ENCODE measurements at places on chromosomes 7 and 10. TPM values are rescaled to one million over a fixed set of nuclear protein-coding genes. Genes with fewer than 3 reads are reported as not detected.
A peak's percentile ranks its signal among the peaks of the same experiment; 100 is the strongest.

GRCh38 chr10:3094609-3095036, 27.3 kb downstream of the PFKP start:
- peaks cover 18% of the 10 kb centered on the region for H3K4me1 ChIP-seq
- H3K27ac ChIP-seq, result peak overlapping the region; percentile 34
- H3K27me3 ChIP-seq, result peaks cover 3% of the 10 kb centered on the region
- H3K36me3 ChIP-seq, result peaks cover 8% of the 10 kb centered on the region
- no peak overlapping the region for H3K4me3 ChIP-seq
- no peak for DNase-seq

GRCh38 chr7:29239638-29240037, 45.1 kb downstream of the CHN2 start:
- no peak overlapping the region for H3K4me3 ChIP-seq
- peaks cover 14% of the 10 kb centered on the region for H3K4me1 ChIP-seq
- H3K27me3 ChIP-seq, result no peaks in the 10 kb centered on the region
- no peaks in the 10 kb centered on the region for H3K36me3 ChIP-seq
- no peak for DNase-seq

GRCh38 chr10:68559251-68559650, 886 bp upstream of the TET1 start:
- peaks cover 16% of the 10 kb centered on the region for H3K4me1 ChIP-seq
- H3K27me3 ChIP-seq, result peaks cover 7% of the 10 kb centered on the region
- peak overlapping the region; percentile 28 for H3K27ac ChIP-seq
- no peak for DNase-seq
- H3K4me3 ChIP-seq, result peak overlapping the region; percentile 88

GRCh38 chr10:74137992-74138391, 12.6 kb downstream of the AP3M1 start:
- H3K36me3 ChIP-seq, result peaks cover 20% of the 10 kb centered on the region
- H3K27ac ChIP-seq, result no peak overlapping the region
- H3K4me3 ChIP-seq, result no peak overlapping the region
- no peak for DNase-seq
- H3K27me3 ChIP-seq, result no peaks in the 10 kb centered on the region

DNA sequence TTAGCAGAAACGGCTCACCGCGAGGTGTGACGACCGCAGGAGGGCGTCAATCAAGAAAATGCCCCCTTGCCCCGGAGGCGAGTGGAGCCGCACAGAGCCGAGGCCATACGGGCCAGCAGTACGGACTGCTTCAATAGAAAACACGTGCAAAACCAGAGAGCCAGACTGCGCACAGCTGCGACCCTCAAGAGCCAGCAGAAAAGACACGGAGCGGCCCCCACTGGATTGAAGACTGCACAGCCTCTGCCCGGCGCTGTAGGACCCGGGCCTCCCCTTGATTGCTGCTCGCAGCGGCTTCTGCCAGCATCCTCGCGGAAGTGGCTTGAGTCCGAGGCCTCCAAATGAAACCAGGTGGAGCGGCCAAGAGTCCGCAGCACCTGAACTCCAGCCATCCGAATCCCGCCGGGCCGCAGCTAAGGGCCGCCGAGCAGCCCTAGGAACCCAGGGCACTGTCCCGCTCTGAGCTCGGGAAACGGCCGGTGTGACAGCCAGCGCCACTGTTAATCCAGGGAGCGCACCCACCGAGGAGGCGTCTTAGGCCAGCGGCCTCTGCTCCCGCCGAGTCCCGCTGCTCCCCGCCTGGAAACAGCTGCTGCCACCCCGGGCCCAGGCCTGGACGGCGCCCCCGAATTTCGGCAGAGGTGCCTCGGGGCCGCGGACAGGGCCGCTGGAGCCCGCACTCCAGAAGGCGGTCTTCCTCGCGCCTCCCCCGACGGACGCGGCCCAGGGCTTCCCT, 660 bp upstream of the HHEX start:
- peaks cover 34% of the 10 kb centered on the region for H3K27me3 ChIP-seq
- peak overlapping the region; percentile 74 for H3K27ac ChIP-seq
- peaks cover 64% of the 10 kb centered on the region for H3K36me3 ChIP-seq
- H3K4me1 ChIP-seq, result peaks cover 22% of the 10 kb centered on the region
- H3K4me3 ChIP-seq, result peak overlapping the region; percentile 92

Gene BEND7
- 53.3 TPM for total RNA-seq

Gene PTF1A
- not detected for total RNA-seq

DNA sequence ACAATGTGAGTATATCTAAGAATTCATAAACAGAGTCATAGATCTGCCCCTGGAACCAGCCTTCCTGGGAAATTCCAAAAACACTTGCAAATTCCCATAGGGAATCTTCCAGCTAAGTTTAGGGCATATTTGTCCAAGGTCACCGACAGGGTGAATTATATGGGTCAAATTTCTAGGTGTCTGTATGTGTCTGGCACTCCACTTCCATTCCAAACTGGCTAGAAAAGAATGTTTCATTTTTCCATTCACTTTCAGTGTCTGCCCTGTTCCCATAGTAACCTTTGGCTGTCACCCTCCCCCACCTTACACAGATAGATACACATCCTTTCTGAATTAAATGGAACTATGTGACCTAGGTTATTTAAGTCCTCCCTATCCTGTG, 230.9 kb downstream of the CREB5 start:
- DNase-seq, result no peak
- H3K4me3 ChIP-seq, result no peak overlapping the region
- no peaks in the 10 kb centered on the region for H3K27me3 ChIP-seq
- H3K27ac ChIP-seq, result no peak overlapping the region
